Osteoblast (primary cell): ENCODE measurements at places on chromosomes 1 and 21. TPM values are rescaled to one million over a fixed set of nuclear protein-coding genes. Genes with fewer than 3 reads are reported as not detected.

The RPS6KC1 gene
- 35.1 and 44.2 TPM in 2 replicates for total RNA-seq

The PLA2G4A gene
- total RNA-seq = 10.0 and 12.3 TPM in 2 replicates

The CRNN gene
- total RNA-seq = not detected in 2 replicates

The C8B gene
- total RNA-seq = not detected in 2 replicates

The C1QB gene
- total RNA-seq = 0.72 TPM in 1 of 2 replicates, not detected in the other

The NAXE gene
- total RNA-seq = 54.8 and 63.7 TPM in 2 replicates

The ERICH3 gene
- total RNA-seq = not detected in 2 replicates

The C1orf94 gene
- not detected in 2 replicates for total RNA-seq

The LY9 gene
- not detected in 2 replicates for total RNA-seq

The TMEM125 gene
- not detected in 2 replicates for total RNA-seq

DNA sequence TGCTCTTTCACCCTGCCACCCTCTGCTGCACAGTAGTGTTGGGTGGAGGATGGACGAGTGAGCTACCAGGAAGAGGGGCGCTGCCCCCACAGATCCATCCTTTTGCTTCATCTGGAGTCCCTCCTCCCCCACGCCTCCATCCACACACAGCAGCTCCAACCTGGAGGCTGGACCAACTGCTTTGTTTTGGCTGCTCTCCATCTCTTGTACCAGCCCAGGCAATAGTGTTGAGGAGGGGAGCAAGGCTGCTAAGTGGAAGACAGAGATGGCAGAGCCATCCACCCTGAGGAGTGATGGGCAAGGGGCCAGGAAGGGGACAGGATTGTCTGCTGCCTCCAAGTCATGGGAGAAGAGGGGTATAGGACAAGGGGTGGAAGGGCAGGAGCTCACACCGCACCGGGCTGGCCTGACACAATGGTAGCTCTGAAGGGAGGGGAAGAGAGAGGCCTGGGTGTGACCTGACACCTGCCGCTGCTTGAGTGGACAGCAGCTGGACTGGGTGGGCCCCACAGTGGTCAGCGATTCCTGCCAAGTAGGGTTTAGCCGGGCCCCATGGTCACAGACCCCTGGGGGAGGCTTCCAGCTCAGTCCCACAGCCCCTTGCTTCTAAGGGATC lies 8.5 kb downstream of the CHRNB2 start:
- no peaks in the 10 kb centered on the region for H3K4me1 ChIP-seq
- H3K36me3 ChIP-seq = peaks cover 28% of the 10 kb centered on the region
- H3K27ac ChIP-seq = no peak overlapping the region

- no peak overlapping the region for H3K4me3 ChIP-seq
- H3K4me1 ChIP-seq = peaks cover 17% of the 10 kb centered on the region
- H3K27me3 ChIP-seq = no peaks in the 10 kb centered on the region
These were observed 59.2 kb downstream of the WDR64 start for GRCh38 chr1:241711326-241711725.

- DNase-seq = no peak
- no peak overlapping the region for H3K4me3 ChIP-seq
- no peaks in the 10 kb centered on the region for H3K36me3 ChIP-seq
- H3K4me1 ChIP-seq = no peaks in the 10 kb centered on the region
- H3K27me3 ChIP-seq = no peaks in the 10 kb centered on the region
These were observed 179.0 kb downstream of the PTPRU start for GRCh38 chr1:29415156-29415830.

- H3K27me3 ChIP-seq = no peaks in the 10 kb centered on the region
- DNase-seq = no peak
- H3K4me3 ChIP-seq = no peak overlapping the region
- H3K4me1 ChIP-seq = no peaks in the 10 kb centered on the region
These were observed 46.1 kb downstream of the NPHS2 start for GRCh38 chr1:179529482-179530195.

DNA sequence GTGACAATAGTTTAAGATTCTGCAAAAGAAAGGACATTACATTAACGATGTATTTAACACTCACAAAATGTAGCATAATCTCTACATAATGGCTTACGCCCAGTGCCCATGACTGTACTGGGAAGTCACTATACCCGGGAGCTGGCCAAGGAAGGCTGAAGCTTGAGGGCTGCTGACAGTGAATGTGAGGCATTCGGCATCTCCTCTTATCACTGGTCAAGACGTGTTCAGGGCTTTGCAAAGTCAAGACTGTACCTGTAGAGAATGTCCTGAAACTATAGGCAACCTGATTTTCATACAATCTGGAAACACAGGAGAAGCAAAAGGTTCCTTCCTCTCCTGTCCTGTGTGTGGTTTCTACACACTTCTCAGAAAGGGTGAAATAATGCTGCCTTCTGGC lies 12.7 kb upstream of the IFNGR2 start:
- H3K4me3 ChIP-seq = no peak overlapping the region
- DNase-seq = peak; percentile 10
- H3K4me1 ChIP-seq = peaks cover 8% of the 10 kb centered on the region
- no peak overlapping the region for H3K27ac ChIP-seq
- H3K27me3 ChIP-seq = no peaks in the 10 kb centered on the region

DNA sequence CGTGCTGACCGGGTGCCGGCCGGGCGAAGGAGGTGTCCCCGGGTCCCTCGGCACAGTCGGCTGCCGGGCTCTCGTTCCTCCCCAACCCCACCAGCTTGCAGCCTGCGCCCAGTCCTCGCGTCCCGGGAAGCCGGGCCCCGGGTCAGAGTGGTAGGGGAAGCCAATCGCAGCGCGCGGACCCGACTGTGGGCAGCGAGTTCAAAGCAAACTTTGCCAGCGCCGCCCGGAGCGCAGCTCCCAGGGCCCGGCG lies 328 bp downstream of the MYCL start:
- H3K4me3 ChIP-seq = peak overlapping the region; percentile 73
- peaks cover 12% of the 10 kb centered on the region for H3K4me1 ChIP-seq
- H3K27ac ChIP-seq = no peak overlapping the region

DNA sequence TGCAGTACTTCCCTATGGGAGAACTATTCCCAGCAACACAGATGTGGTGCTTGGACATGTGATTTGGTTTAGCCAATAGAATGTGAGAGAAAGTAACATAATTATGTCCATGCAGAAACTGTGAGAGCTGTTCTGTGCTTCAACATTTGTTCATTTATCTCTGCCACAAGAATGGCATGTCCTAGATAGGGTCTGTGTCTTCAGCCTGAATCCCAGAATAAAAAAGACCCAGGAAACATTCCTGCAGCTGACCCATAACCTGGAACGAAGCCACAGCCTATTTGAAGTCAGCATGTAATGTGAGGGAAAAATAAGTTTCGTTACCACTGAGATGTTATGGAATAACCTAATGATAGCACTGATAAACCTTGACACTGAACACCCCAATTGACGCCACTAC lies 552.0 kb upstream of the USP24 start:
- DNase-seq = no peak
- H3K27ac ChIP-seq = no peak overlapping the region
- no peaks in the 10 kb centered on the region for H3K27me3 ChIP-seq
- H3K36me3 ChIP-seq = no peaks in the 10 kb centered on the region

DNA sequence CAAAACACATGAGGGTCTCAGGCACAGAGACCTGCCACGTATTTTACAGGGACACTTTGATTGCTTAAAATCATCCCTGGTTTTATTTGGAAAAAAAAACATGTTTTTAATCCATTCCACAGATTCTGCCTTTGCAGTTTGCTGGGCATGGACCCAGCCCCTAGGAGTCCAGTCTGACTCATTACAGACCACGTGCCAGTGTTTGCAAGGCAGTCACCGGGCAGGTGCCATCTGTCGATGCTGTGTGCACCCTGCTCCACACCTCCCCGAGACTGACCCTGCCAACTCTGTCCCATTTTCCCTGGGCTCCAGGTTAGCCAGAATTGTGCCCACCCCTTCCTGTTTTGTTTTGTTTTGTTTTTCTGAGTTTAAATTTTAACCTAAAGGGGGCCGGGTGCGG lies 148.4 kb upstream of the TMEM51 start:
- no peak overlapping the region for H3K4me3 ChIP-seq
- no peaks in the 10 kb centered on the region for H3K27me3 ChIP-seq
- no peaks in the 10 kb centered on the region for H3K4me1 ChIP-seq
- H3K27ac ChIP-seq = no peak overlapping the region
- no peak for DNase-seq

- no peaks in the 10 kb centered on the region for H3K4me1 ChIP-seq
- DNase-seq = no peak
These were observed 672.8 kb downstream of the PTPRC start for GRCh38 chr1:199311478-199312262.

DNA sequence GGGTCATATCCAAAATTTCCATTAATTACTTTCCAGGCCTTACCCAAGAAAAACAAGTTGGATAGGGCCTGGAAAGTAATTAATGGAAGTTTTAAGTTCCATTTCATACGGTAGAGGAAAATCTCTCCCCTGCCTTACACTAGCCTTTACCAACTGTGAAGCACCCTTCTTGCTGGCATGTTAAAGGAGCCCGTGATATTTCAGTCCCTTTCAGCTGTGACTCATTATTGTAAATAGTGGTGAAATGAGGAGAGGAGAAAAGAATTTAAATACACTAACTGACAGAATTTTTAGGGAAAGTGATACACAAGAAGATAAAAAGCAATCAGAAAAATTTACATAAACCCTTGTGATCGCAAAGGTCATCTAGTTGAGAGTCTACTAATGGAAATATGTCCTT lies 20.3 kb upstream of the KAZN start:
- no peak overlapping the region for H3K27ac ChIP-seq
- peaks cover 6% of the 10 kb centered on the region for H3K4me1 ChIP-seq
- DNase-seq = peak; percentile 93
- H3K36me3 ChIP-seq = no peaks in the 10 kb centered on the region

DNA sequence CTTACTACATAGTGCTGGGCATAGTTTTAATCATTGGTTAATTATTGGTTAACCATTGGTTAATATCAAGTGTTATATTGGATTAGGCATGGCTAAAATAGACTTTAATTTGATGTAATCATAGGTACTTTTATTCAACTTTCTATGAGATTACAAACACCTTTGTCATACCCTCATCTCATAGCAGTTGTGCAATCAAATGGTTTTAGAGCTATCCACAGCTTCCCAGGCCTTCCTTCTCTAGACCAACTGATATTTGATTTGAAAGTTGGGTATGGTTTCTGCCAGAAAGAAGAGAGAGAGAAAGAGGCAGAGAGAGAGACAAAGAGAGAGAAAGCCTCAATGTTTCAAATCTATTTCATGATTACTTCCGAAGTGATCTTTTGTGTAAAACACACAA lies 9.6 kb upstream of the RGS1 start:
- H3K27me3 ChIP-seq = no peaks in the 10 kb centered on the region
- H3K27ac ChIP-seq = no peak overlapping the region
- no peak overlapping the region for H3K4me3 ChIP-seq
- DNase-seq = no peak

GRCh38 chr1:53572815-53573173 lies 113.6 kb downstream of the DMRTB1 start:
- H3K36me3 ChIP-seq = no peaks in the 10 kb centered on the region
- no peak overlapping the region for H3K27ac ChIP-seq
- no peaks in the 10 kb centered on the region for H3K27me3 ChIP-seq
- no peak for DNase-seq
- H3K4me3 ChIP-seq = no peak overlapping the region

GRCh38 chr1:155940993-155941844 lies at the start of gene RXFP4:
RXFP4 (plus strand) TSS chr1:155941638; CDS start chr1:155941710, 72 bp downstream.
- peaks cover 4% of the 10 kb centered on the region for H3K36me3 ChIP-seq
- DNase-seq = peak; percentile 54
- no peaks in the 10 kb centered on the region for H3K27me3 ChIP-seq
- H3K4me3 ChIP-seq = no peak within 1 kb of the TSS

DNA sequence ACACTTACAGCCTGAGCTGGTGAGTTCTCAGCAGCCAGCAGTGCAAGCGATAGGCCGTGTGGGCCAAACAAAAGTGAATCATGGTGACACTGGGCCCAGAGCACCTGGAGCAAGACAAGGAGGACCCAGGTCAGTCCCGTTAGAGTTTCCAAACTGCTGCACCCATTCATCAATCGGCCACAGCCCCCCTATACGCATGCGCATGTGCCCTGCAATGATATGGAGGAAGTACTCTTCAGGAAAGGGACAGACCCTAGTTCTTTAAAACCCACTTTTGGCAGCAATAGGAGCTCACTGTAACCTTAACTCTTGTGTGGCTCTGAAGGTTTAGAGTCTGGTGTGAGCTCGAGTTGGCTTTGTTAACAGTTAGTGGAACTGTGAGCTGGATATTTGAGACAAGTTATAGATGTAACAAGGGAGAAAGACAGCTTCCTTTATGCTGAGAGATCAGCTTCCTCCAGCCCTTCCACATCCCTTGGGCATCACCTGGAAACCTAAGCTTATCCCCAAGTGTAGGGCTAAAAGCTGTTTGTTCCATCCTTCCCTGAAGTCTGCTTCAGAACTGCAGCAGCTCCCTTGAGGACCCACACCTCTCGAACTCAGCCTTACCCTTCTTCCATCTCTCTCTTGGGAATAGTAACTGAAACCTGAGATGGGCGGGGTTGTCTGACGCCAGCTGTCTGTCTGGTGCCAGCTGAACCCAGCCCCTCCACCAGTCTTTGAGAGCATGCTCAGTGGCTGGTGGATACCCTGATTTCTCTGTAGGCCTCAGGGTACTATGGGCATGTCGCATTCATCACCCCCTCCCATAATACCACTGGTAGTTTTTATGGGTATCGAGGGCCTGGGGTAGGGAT lies 17.7 kb downstream of the NMNAT1 start:
- no peak for DNase-seq
- no peak overlapping the region for H3K27ac ChIP-seq
- H3K4me1 ChIP-seq = no peaks in the 10 kb centered on the region
- H3K4me3 ChIP-seq = no peak overlapping the region

GRCh38 chr1:7070389-7071029 lies 285.3 kb downstream of the CAMTA1 start:
- H3K27ac ChIP-seq = no peak overlapping the region
- H3K4me1 ChIP-seq = no peaks in the 10 kb centered on the region
- no peaks in the 10 kb centered on the region for H3K36me3 ChIP-seq
- peak overlapping the region; percentile 73 for H3K4me3 ChIP-seq
- DNase-seq = peak; percentile 96
- peaks cover 4% of the 10 kb centered on the region for H3K27me3 ChIP-seq

DNA sequence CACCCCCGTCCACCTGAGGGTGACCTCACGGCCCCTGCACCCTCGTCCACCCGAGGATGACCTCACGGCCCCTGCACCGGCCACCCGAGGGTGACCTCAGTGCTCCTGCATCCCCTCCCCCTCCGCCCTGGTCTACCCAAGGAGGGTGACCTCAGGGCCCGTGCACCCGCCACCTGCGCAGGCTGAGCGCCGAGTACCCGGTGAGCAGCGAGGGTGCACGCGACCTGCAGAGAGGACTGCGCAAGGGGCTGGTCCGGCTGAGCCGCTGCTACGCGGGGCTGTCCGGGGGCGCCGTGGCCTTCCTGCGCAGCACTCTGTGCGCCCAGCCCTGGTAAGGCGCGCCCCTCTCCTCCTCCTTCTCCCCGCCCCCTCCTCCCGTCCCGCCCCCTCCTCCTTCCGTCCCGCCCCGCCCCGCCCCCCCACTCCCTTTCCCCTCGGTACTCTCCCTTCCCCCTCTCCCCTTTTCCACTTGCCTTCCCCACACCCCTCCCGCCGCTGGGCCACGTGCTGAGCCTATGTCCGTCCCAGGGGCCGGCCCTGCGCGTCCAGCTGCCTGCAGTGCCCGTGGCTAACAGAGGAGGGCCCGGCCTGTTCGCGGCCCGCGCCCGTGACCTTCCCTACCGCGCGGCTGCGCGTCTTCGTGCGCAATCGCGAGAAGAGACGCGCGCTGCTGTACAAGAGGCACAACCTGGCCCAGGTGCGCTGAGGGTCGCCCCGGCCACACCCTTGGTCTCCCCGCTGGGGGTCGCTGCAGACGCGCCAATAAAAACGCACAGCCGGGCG lies 28.4 kb downstream of the TRIM11 start:
- H3K36me3 ChIP-seq = no peaks in the 10 kb centered on the region
- H3K4me3 ChIP-seq = peak overlapping the region; percentile 72
- DNase-seq = peak; percentile 98

- DNase-seq = no peak
These were observed 35.5 kb upstream of the ATP1B1 start for GRCh38 chr1:169070958-169071357.
